Astrocyte of the spinal cord (primary cell): ENCODE measurements at places on chromosomes 13 and 19.

DNA sequence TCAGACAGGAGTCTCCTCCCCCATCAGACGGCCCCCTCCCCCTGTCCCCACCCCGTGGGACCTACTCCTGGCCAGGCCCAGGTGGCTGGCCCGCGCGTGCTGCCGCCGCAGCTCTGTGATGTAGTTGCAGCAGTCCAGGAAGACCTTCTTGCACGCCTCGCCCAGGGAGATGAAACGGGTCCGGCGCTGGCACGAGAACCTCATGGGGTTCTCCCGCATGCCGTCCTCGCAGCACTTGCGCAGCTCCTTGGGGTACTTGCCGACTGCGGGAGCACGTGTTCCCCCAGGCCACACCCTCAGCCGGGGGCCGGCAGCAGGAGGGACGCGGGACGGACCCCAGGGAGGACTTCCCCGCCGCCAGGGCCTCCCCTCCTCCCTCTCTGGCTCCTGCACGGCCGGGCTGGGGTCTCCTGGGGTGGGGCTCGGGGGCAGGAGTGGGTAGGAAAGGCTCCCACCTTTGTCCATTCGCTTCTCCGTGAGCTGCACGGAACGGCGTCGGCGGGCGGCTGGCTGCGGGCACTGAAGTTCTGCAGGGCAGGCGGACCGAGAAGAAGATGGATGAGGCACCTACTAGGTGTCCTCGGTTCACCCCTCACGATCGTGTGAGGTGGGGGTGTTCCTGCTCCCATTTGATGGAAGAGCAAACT, 13.3 kb downstream of the C3 start:
- no peak for DNase-seq

DNA sequence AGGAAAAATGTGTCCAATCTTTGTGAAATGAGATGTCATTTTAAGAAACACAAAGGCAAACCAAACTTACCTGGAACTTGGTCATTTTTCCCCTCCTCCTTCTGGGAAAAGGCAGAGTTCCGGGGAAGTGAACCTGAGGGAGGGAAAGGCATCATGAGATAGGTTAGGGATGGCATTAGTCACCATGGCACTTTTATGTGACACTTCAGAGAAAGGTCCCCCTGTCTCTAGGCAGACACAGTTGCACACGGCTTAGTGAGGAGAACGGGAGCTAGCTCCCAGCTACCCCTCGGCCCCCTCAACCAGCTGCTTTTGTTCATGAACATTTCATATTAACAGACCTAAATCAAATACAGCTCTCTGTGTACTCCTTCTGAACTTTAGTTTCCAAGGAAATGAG, 1.5 kb downstream of the ZNF235 start:
- no peak for DNase-seq

GRCh38 chr13:26678796-26679195, 81.8 kb downstream of the GPR12 start:
- no peak for DNase-seq

GRCh38 chr19:53707278-53707677, 75.5 kb downstream of the DPRX start:
- DNase-seq, result no peak

- DNase-seq, result no peak
These were observed 17.9 kb upstream of the ELAVL1 start for GRCh38 chr19:8023371-8023770.
